ENCODE measurements at places on chromosomes 7 and 10.

DNA sequence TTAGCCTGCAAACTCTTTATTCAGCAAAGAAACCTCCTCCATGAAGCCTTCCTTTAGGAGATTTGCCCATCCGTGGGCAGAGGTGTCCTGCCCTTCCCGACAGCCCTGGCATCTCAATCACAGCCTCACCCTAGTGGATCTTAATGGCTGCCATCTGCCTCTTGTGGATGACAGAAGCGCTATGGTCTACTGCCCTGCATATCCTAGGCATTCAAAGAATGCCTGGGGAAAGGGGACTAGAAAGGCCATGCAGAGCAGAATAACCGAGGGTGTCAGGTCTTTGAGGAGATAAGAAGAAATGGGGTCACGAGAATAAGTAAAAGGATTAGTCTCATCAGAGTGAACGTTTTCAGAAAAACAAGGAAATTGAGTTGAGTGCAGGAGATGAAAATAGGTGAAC, 57.7 kb upstream of the SPOCK2 start:
- DNase-seq, result no peak

- DNase-seq, result no peak
Measured at GRCh38 chr7:18859318-18859717, 258.1 kb downstream of the TWIST1 start.

GRCh38 chr10:22900841-22901601, 26.8 kb upstream of the ARMC3 start:
- DNase-seq, result no peak

- no peak for DNase-seq
Measured at GRCh38 chr10:85265121-85265520, 936.7 kb downstream of the CCSER2 start.

DNA sequence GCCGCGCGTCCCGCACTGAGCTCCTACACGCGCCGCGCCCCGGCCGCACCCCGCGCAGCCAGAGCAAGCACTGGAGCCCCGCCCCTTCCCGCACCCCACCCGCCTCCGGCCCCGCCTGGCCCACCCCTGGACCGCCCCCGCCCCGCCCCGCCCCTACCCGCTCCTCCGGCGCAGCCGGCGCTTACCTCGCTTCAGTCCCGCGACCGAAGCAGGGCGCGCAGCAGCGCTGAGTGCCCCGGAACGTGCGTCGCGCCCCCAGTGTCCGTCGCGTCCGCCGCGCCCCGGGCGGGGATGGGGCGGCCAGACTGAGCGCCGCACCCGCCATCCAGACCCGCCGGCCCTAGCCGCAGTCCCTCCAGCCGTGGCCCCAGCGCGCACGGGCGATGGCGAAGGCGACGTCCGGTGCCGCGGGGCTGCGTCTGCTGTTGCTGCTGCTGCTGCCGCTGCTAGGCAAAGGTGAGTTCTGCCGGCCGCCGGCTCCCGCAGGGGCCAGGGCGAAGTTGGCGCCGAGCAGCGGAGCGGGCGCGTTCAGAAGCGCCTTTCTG, at the start of gene RET:
Gene RET, plus strand, starts transcription at position 194 of the 545 bp plus-strand sequence. Its CDS starts 190 bp downstream, at position 384.
- DNase-seq, result no peak

DNA sequence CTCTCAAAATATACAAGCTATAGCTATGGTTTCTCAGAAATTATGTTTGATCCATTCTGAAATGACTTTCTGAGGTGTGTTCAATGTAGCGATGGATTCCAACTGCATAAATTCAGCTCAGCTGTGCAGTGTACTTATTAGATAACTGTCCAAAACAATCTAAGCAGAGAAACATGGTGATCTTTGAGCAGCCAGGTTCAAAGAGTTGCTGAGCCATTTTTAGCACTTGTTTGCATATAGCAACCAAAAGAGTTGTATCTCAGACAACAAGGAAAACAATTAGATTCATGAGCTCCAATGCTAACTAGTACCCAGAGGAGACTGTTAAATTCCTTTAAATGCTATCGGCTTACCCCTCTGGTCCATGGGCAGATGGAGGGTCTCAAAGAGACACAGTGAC, 15.9 kb upstream of the KCNIP2 start:
- DNase-seq, result no peak

GRCh38 chr10:133475425-133475734, 21.6 kb downstream of the SCART1 start:
- DNase-seq, result no peak

DNA sequence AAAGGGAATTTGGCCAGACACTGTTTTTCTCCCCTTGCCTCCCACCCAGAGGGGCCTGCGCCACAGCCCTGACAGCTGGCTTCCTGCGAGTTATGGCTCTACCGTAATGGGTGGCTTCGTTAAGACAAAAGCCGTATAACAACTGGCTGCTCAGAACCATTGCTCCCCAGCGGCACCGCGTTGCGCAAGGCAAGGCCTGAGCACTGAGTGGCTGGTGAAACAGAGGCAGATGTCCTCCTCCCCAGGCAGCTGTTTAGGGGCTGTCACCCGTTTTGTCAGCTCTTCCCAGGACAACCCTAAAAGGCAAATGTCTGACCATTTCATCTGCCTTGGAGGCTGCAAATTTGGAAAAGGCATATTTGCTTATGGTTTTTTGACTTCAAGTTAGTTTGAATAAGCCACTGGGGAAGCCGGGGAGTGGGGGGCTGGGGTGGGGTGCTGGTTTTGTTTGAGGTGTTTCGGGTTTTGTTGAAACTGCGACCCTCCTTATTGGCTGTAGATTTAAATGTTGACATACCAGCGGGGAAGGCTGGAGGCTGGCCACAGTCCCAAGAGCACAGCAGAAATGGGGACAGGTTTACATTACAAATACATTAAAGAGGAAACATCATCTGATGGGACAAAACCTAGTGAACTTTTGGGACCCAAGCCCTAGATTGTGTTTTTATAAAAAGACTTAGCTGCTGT, 681 bp upstream of the SPOCK2 start:
- peak; percentile 56 for DNase-seq

DNA sequence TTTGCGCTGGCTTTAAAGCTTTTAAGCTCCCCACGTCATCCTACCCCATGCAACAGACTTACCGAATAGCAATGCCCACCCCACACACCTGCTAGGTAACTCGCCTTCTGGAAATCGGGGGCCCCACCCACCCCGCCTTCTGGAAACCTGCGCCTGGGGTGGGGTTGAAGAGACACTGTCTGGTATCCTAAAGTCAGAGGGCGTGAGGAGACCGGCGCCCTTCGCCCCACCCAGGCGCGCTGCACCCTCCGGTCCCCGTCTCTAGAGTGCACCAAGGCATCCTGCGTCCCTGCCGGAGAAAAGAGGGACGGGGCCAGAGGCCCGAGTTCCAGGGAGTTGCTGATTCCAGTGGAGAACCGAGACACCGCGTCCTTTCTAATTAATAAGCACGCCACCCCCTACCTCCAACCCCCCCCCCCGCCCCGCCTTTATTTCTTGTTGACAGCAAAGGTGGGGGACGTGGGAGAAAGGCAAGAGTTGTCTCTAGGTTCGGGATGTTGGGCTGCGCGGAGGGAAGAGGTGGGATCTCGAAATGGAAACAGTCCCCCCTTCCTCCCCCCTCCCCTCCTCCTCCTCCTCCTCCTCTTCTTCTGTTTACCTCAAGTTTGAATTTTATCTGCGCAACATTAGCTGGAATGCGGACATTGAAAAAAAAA, 220.9 kb upstream of the MKLN1 start:
- DNase-seq, result peak; percentile 66

DNA sequence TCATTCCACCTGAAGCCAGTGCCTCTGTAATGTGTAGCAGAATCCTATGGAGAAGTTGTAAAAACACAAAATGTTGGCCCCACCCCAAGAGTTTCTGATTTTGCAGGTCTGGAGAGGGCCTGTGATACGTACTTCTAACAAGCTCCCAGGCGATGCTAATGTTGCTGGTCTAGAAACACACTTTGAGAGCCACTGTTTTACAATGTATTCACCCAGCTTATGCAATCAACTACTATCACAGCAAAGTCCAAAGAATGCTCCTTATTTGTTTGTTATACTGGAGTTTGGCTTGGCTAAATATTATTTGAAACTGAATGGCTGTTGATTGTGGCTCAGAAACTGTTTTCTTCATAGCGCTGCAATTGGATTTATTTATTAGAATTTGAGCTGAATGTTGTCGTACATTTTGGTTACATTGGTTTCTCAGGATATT, 44.3 kb downstream of the DNAJB9 start:
- DNase-seq, result no peak

DNA sequence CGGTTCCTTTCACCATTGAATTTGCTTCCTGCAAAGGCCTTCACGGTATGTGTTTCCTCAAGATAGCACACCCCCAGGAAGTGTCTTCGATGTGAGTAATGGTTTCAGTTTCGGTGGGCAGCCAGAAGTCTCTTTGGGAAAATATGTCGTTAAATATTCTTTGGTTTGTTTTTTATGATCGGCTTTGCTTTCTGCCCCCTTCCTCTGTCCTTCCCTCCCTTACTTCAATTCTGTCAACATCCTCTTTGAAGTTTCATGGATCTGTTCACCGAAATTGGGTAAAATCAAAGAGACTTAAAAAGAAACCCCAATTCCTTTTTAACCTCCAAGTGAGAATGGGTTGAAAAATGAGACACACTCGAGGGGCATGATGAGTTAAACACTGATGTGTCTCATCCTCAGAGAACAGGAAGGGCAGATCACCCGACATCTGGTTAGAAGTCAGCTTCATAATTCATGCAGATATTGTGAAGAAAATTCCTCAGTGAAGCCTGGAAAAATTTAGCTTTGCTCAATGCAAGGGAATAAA, 170.8 kb upstream of the HABP2 start:
- DNase-seq, result no peak

GRCh38 chr10:19874190-19874589, 58.0 kb downstream of the PLXDC2 start:
- DNase-seq, result no peak

- DNase-seq, result no peak
Measured at GRCh38 chr7:112176693-112177415, 29.3 kb downstream of the DOCK4 start.

DNA sequence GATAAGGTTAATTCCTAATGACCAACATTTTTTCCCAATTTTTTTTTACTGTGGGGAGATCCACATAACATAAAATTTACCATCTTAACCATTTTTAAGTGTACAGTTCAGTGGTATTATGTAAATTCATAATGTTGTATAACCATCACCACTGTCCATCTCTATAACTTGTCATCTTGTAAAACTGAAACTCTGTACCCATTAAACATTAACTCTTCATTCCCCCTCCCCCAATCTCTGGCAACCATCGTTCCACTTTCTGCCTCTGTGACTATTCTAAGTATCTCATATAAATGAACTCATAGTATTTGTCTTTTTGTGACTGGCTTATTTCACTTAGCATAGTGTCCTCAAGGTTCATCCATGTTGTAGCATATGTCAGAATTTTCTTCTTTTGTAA, 46.0 kb upstream of the HPS1 start:
- DNase-seq, result no peak

DNA sequence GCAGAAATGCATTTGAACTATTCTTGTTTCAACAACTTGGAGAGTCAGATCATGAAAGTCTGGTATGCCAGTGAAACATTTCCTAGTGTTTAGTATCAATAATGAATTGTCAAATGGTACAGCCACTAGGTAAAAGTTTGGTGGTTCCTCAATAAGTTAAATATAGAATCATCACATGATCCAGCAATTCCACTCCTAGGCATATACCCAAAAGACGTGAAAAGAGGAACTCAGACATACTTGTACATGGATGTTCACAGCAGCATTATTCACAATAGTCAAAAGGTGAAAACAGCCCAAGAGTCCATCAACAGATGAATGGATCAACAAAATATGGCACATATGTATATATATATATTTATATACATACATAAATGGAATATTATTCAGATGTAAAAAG, 67.0 kb upstream of the HPS1 start:
- no peak for DNase-seq

DNA sequence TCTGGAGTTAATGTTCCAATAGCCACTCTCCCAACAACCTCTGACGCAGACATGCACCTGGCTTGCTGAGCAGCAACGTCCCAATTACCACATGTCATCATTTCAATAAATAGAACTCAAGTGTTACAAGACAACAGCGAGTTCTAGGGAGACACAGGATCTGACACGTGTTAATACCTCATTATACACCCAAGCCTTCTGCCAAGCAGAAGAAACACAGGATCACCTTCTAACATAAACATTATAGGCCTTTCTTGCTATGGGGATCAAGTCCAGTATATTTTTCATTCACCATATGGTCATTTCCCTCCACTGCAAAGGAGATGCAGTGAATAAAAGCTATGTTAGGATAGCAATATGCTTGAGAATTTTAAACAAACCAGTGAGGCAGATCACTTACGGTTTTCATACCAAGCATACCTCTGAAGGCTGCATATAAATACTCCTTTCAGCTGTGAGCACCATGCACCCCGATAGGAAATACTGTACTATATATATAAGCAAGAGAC, 74.2 kb downstream of the JAZF1 start:
- DNase-seq, result no peak

- DNase-seq, result no peak
Measured at GRCh38 chr10:110151467-110151866, 55.9 kb upstream of the MXI1 start.

GRCh38 chr7:94741179-94741578, 85.2 kb upstream of the SGCE start:
- DNase-seq, result no peak

- no peak for DNase-seq
Measured at GRCh38 chr10:86782701-86783418, 26.4 kb downstream of the BMPR1A start.

DNA sequence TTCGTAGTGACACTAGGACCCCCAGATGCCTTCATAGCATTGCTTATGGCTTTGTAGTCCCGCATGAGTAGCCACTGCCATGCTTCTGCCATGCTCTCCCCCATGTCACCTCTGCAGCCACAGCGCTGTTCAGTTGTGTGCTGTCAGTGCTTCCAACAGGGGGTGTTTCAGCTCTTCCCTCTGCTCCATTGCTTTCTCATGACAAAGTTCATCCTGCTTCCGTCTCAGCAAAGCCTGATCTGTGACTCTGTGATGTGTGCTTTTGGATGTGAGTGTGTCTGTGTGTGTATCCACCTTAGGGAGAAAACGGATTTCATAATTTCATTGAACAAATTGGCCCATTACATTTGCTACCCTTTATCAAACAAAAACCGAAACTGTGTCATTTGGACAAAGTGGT, 134.9 kb upstream of the SAMD8 start:
- DNase-seq, result no peak

DNA sequence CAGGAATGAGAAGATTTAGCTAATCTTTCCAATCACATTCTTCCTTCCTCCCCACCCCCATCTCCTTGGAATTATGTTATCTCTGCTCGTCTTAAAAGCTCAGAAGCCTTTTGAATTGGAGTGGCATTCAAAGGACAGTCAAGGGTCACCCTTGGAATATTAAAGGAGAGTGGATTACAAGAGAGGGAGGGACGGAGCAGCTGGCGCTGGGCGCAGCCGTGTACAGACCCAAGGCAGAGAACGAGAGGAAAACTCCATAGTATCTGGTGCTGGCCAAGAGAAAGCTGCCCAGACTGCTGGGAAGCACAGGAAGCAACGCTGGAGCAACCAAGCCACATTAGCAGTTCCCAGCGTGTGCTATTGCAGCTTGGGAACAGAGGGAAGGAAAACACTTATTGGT, 95.7 kb downstream of the POU6F2 start:
- DNase-seq, result no peak

- DNase-seq, result no peak
Measured at GRCh38 chr10:69214666-69215131, 5.4 kb upstream of the HKDC1 start.

GRCh38 chr10:88147000-88147798, 283.8 kb downstream of the PTEN start:
- DNase-seq, result no peak

- DNase-seq, result no peak
Measured at GRCh38 chr7:154672659-154673415, 330.1 kb downstream of the PAXIP1 start.

- no peak for DNase-seq
Measured at GRCh38 chr7:50470250-50471163, 20.4 kb upstream of the FIGNL1 start.

GRCh38 chr10:30384701-30385201, 35.7 kb upstream of the MTPAP start:
- DNase-seq, result no peak

- DNase-seq, result no peak
Measured at GRCh38 chr10:58996063-58996462, 180.4 kb upstream of the PHYHIPL start.
